Activated naive CD4-positive, alpha-beta T cell treated with anti-CD3 and anti-CD28 coated beads for 36 hours (primary cell): ENCODE measurements at places on chromosomes 1 and 21. TPM values are rescaled to one million over a fixed set of nuclear protein-coding genes. Genes with fewer than 3 reads are reported as not detected.

DNA sequence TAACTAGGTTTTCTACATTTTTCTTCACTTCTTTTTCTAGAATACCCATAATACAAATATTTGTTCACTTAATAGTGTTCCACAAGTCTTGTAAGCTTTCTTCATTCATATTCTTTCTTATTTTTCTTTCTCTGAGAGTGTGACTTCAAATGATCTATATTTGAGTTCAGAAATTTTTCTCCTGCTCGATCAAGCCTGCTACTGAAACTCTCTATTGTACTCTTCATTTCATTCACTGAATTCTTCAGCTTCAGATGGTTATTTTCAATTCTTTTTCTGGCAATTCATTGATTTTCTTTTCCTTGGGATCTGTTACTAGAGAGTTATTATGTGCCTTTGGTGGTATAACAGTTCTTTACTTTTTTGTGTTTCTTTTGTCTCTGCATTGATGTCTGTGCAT, 82.5 kb upstream of the CAMK1G start:
- no peak for DNase-seq

DNA sequence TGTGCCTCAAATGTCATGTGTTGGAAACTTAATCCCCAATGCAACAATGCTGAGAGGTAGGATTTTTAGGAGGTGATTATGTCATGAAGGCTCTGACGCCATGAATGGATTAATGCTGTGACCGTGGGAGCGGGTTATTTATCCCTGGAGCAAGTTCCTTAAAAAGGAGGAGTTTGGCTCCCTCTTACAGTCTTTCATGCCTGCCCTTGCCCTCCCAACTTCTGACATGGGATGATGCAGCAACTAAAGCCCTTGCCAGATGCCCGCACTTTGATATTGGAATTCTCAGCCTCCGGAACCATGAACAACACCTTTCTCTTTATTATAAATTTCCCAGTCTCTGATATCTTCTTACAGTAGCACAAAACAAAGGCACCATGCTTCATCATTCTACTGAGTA, 685.3 kb upstream of the CHRM3 start:
- DNase-seq: no peak

DNA sequence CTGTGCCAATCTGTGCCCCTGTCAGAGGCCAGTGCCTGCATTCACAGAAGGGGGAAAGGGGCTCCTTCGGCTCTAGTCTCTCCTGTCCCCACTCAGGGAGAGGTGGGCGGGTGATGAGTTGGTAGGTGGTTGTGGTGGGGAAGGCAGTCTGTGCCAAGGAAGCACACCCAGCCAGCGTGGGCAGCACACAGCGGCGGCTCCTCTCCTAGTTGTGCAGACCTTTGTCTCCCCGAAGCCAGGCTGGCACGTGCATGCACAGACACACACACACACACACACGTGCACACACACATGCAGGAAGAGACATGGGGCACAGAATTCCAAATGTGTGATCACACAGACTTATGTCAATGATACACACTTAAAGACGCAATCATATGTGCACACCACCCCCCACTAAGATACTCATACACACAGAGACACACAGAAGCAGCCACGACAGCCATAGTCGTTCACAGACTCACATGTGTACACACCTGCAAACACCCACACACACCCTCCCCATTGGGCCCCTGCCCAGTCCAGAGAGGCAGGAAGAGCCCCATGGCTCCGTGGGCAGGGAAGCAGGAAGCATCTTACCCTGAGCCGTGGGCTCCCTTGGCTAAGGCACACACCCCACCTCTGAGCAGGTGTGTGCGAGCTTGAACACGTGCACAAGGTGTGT, 16.4 kb downstream of the RIMS3 start:
- no peak for DNase-seq

DNA sequence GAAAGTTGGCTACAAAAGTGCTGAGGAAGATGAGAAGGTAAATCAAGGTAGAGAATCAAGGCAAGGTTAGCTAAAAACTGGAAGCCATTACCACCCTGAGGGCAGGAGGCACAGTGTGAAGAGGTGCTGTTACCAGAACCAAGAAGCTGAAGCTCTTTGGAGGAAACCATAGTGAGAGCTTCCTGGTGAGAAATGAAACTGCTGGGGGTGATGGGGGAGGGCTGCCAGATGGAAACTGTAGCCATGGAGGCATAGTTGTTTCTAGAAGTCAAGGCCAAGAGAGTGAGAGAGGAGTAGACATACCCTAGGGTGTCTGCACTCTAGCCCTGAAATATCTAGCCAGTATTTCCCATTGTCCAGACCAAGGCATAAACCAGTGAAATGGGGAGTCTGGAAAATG, 28.7 kb downstream of the IFI44 start:
- peak; percentile 22 for DNase-seq

DNA sequence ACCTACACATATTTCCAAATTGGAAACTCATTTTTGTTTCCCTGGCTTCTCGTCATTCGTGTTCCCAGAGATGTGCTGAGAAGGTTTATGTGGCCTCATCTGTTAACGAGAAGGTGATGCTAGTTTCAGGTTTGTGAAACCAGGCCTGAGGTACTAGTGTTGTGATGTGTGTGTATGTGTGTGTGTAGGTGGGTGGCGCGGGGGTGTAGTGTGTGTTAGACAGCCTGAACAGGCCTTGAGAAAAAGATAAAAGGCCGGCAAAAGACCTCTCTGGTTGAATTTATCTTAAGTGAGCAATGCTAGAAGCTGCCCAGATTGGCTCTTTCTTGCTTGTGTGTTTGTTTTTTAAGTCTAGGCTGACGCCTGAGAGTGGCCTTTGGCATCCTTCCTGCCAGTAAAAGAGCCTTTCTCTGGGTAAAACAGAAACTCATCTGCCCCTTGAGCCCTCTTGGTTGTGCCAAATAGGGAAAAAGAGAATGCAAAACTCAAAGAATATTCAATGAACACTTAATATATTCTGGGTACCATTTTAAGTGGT, 65.8 kb upstream of the HSD17B7 start:
- DNase-seq: no peak

DNA sequence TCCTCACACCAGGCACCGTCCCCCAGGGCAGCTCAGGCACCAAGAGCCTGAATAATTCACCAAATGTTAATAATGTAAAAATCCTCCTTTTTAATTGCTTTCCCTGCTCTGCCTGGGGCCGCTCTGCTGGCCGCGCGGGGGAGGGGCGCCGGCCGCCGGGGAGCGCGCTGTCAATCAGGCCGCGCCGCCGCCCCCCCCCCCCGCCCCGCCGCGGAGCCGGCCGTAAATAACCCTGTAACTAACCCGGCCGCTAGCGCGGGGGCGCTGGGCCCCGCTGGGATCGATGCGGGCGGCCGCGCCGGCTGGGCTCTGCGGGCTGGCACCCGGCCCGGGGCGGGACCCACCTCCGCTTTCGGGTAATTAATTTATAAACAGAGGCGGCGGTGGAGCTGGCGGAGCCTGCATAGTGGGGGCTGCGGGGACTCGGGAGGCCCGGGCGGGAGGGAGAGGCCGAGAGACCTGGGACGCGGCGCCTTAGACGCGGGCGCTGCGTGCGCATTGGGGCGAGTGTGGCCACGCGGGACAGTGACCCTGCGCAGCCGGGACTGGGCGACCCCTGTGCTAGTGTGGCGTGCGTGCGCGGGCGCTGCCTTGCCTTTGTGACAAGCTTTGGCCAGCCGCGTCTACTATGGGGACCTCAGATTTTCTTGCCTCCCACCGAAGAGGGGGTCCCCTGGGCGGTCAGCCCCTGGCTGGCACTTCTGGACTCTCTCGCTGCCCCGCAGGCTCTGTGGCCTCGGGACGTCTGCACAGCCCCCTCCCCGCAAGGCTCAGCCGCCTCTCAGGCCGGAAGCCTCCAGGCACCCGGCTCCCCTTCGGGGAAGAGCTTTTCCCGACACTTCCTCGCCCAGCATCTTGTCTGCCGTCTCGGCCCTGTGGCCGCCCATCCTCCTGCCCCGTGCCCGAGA, 16.6 kb downstream of the SAMD11 start:
- DNase-seq: no peak

DNA sequence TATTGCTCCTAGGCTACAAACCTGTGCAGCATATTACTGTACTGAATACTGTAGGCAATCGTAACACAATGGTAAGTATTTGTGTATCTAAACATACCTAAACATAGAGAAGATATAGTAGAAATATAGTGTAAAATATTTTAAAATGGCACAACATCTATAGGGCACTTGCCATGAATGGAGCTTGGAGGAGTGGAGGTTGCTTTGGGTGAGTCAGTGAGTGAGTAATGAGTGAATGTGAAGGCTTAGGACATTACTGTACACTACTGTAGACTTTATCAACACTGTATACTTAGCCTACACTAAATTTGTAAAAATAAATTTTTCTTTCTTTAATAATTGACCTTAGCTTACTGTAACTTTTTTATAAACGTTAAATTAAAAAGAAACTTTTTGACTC, 7.9 kb downstream of the LEFTY2 start:
- DNase-seq: no peak

GRCh38 chr1:154840269-154841176, 29.6 kb downstream of the KCNN3 start:
- DNase-seq: no peak

DNA sequence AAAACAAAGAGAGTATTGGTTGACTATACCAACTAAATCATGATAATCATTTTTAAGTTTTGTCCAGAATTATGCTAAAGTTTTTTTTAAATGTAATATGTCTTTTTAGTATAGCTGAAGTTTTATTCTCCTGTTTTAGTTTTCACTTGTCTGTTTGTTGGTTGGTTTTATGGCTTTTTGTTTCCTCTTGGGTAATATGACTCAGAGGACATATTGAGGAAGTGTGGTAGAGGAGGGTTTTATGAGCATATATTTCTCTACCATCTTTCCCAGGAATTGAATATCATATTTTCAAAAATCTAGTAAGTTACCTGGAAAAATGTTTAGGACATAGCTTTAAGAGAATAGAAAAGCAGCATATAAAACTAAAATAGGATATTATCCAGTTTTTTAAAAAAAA, 68.6 kb upstream of the MCOLN3 start:
- no peak for DNase-seq

Gene SLC22A15
- total RNA-seq: 0.12 TPM

Gene HSD3B1
- total RNA-seq: not detected

Gene USF1
- total RNA-seq: 44.2 TPM

DNA sequence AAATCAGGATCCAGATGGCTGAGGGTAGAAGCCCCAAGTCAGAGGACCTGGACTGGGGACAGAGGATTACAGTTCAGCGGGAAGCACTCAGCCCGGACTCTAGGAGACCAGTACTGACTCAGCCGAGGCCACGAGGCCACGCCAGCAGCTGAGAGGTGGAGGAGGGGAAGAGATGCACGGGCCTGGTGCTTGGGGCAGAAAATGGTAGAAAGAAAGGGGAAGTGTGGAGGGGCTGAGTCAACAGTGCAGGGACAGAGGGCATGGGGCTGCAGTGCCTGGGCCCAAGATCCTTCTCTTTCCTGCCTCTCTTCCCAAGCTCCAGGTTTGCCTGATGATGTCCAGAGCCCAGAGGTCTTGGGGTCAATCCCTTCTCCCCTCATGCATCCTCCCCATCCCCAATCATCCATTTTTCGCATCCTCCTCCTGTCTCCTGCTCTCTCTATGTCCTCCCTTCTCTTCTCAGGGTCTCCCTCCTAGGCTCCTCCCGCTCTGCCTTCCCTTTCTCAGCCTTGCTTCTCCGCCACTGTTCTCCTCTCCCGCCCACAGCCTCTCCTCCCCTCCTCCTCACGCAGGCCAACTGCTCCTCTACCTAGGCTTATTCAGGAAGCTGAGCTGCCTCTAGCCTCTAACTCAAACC, 7.7 kb downstream of the ARHGEF2 start:
- peak; percentile 69 for DNase-seq

DNA sequence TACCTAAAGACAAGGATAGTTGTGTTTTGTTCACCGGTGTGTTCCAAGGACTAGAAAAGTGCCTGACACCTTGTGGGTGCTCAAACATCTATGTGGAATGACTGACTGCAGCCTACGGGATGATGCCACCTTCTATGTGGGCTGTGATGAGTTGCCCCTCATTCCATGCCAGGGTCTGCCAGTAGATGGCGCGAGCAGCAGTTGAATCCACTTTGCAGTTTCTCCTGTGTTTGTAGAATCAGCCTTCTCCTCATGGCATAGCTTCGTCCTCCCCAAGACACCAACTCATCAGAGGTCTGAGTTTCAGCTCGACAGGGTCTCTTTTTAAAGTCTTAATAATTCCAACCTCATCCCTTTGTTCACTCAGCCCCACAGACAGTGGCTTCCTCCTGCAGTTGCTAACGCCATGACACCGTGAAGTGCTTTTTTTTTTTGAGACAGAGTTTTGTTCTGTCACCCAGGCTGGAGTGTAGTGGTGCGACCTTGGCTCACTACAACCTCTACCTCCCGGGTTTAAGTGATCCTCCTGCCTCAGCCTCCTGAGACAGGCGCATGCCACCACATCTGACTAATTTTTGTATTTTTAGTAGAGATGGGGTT, 133.7 kb downstream of the CAPN8 start:
- peak; percentile 81 for DNase-seq

- DNase-seq: no peak
Measured at GRCh38 chr1:4854367-4854766, 200.0 kb downstream of the AJAP1 start.

GRCh38 chr1:117658676-117659075, 52.8 kb downstream of the TENT5C start:
- peak; percentile 86 for DNase-seq

Gene SPRR2B
- not detected for total RNA-seq

Gene TMEM200B
- total RNA-seq: 2.7 TPM

- no peak for DNase-seq
Measured at GRCh38 chr1:4736254-4736653, 81.8 kb downstream of the AJAP1 start.

Gene SAMD11
- not detected for total RNA-seq

Gene CFH
- total RNA-seq: not detected

DNA sequence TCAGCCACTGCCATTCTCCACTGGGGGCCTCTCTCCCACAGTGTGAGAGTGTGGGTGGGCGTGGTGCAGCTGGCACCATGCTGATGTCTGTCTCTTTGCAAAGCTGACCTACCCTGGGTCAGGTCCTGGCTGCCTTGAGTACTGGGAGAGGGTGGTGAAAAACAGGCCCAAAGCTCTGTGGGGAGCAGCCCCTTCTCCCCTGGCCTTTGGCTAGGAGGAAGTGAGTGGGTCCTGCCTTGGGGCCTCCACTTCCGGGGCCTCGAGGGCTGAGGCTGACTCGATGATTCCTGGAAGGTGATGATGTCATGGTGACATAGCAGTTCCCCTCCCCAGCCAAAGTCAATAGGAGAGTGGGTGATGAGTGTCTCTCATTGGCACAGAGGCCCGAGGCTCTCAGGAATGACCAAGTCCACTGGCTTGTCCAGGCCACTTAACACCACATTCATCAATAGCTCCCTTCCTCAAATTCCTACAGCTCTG, 53.0 kb downstream of the IER5 start:
- DNase-seq: peak; percentile 88

Gene SHISA4
- total RNA-seq: not detected

- DNase-seq: peak; percentile 59
Measured at GRCh38 chr1:46522184-46522968, 29.1 kb downstream of the KNCN start.

DNA sequence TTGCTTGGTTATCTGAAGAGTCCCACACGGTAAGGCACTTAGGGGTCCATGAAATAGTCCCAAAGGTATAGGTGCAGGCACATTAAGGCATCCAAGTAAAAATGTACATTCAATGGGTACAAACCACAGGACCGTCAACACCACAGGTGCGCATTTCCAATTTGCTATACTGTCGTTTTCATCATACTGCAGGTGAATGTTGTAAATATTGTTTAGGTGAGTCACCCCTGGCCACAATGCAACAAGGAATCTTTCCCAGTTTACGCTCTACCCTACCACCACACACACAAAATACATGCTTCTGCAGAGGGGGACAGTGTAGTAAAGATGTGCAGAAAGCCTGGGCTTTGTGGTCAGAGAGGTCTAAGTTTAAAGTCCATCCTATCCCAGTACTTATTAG, 13.7 kb downstream of the CADM3 start:
- DNase-seq: no peak

Gene UTS2
- total RNA-seq: not detected

GRCh38 chr21:37783016-37783415, 133.2 kb downstream of the KCNJ6 start:
- DNase-seq: no peak
